Activated naive CD4-positive, alpha-beta T cell treated with anti-CD3 and anti-CD28 coated beads, Interleukin-2, amount 10 ng/mL, durations not matched to agents 7 days and 5 days (primary cell): ENCODE measurements at places on chromosomes 6 and 20.

DNA sequence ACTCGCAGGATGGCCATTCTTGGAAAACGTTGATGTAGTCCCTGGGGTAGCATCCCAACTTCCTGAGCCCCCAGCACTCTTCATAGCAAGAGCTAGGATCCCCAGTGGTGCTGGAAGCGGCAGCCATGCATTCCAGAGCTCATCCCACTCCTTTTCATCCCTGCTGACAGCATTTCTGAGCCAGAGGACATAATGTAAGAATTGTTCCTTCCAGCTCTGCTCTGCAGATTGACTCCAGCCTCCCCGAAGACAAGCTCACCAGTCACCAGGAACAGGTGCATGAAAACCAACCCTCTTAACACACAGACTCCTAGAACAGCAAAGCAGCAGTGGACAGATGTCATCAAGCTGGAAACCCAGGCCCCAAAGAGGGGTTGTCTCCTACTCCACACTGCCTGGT is 3.8 kb downstream of the SLC13A3 start:
- no peak for DNase-seq

- peak; percentile 73 for DNase-seq
These were observed 92.0 kb upstream of the PRDM1 start for GRCh38 chr6:105994118-105994590.

GRCh38 chr6:170165085-170165470 is 125.8 kb downstream of the DLL1 start:
- no peak for DNase-seq

GRCh38 chr6:150377211-150377781 is 8.5 kb downstream of the IYD start:
- no peak for DNase-seq

DNA sequence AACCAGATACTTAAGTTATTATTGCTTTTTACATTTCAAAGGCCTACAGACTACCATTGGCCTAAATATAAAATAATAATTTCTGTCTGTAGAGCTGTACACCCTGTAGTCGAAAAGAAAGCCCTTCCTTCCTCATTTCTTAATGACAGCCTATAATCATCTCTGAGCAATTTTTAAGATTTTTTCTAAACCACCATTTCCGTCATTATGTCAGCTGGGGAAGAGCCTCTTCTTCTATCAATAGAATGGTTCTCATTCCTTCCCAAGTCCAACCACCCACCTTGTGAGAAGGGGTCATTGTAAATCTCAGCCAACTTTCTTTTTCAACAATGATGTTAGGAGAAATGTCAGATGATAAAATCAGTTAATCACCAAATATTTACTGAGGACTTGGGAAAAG is 91.8 kb downstream of the PLEKHG1 start:
- no peak for DNase-seq

DNA sequence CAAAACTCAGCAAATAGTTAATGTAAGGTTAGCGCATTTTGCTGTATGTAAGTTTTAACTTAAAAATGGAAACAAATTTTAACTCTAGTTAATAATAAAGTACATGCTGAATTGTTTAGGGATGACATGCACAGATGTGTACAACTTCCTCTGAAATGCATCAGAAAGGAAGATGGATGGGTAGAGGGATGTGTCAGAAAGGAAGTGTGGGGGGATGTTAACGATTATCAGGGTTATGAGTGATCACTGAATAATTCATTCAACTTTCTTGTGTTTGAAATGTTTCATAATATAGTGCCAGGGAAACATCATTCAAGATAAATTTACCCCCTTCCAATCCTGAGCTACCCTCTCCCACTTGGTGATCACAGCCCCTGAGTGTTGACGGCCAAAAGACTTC is 87.6 kb downstream of the FOXA2 start:
- DNase-seq, result no peak

- DNase-seq, result no peak
These were observed 140.1 kb upstream of the GMDS start for GRCh38 chr6:2385471-2385983.

DNA sequence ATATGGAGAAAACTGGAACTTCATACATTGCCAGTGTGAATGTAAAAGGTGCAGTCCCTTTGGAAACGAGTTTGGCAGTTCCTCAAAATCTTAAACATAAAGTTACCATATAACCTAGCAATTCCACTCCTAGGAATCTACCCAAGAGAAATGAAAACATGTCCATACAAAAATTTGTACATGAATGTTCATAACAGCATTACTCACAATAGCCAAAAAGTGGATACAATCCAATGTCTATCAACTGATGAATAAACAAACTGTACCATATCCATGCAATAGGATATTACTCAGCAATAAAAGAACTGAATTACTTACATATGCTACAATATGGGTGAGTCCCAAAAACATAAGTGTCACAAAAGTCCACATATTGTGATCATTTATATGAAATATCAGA is 48.7 kb upstream of the ERVFRD-1 start:
- no peak for DNase-seq

GRCh38 chr20:23446505-23446904 is 6.2 kb downstream of the CST11 start:
- DNase-seq, result peak; percentile 52

DNA sequence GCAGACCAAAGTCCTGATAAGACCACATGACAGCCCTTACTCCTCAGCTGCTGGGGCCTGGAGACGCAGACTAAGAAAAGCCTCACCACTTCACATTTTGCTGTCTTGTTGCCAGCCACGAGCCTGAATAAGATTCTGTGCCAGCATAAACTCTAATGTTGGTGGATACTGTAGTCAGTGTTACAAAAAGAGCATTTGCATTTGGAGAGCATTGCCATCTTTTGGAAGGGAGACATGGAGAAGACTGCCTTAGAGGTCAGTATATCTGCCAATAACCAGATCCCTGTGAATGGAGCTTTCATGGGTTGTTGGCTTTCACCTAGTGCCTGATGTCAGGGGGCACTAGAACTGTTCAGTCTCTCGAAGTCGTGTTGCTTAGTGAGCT is 315.2 kb downstream of the ZFAND3 start:
- DNase-seq, result no peak

DNA sequence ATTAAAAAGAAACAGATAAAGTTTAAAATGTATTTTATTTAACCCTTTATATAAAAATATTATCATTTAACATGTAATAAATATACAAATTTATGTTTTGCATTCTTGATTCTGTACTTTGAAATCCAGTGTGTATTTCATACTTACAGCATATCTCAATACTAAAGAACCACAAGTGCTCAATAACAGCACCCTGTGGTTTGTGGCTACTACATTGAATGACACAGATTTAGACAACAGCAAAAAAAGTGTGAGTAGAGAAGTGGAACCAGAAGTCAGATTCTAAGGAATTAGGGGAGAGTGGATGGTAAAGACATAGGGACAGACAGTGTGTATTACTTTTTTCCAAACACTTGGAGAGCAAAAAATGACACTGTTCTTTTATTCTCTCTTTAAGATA is 524.5 kb downstream of the BMP2 start:
- no peak for DNase-seq

DNA sequence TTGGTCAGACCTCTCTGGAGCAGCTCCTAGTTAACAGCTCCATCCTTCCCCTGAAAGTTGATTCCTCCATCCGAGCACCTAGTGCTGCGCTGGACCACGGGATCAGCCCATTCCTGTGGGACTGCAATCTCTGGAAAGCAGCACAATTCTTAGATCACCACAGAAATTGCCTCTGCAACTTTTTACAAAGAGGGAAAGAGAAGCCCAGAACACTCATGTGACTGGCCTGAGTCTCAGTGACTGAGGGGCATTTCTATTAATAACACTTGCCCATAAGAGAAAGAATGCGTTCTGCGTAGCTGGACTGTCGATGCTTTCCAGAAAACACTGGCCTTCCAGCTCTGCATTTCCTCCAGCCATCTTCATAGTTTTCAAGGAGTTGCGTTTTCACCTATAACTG is 18.3 kb downstream of the MPC1 start:
- no peak for DNase-seq

GRCh38 chr20:11192106-11192505 is 518.3 kb upstream of the JAG1 start:
- DNase-seq, result no peak
